ENCODE measurements at places on chromosomes 16 and 17. TPM values are rescaled to one million over a fixed set of nuclear protein-coding genes. Genes with fewer than 3 reads are reported as not detected.

PFAS gene
- total RNA-seq: 80.2 TPM

NTHL1 gene
- total RNA-seq: 29.9 TPM

CCT6B gene
- 1.1 TPM for total RNA-seq

DNA sequence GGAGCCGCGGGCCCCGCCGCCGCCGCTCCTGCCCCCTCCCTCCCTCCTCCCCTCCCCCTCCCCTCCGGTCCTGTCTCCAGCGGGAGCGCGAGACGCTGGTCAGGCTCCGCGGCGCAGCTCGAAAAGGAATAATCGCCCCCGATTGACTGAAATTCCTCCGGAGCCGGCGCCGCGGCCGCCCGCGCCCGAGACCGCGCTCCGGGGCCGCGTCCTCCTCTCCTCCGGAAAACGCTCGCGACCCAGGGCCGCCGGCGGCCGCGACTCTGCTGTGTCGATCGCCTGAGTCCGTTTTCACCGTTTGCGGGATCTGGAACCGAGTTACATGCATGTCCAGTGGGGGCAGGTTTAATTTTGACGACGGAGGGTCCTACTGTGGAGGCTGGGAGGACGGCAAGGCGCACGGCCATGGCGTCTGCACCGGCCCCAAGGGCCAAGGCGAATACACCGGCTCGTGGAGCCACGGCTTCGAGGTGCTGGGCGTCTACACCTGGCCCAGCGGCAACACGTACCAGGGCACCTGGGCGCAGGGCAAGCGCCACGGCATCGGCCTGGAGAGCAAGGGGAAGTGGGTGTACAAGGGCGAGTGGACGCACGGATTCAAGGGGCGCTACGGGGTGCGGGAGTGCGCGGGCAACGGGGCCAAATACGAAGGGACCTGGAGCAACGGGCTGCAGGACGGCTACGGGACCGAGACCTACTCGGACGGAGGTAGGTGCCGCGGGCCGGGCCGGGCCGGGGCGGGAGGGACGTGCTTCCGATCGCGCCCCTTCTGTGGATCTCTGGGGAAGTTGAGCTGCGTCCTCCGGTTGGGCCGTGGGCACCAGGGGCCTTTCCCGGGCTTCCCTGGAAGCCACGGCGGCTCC, 744 bp downstream of the JPH3 start:
- no peak for DNase-seq

DNA sequence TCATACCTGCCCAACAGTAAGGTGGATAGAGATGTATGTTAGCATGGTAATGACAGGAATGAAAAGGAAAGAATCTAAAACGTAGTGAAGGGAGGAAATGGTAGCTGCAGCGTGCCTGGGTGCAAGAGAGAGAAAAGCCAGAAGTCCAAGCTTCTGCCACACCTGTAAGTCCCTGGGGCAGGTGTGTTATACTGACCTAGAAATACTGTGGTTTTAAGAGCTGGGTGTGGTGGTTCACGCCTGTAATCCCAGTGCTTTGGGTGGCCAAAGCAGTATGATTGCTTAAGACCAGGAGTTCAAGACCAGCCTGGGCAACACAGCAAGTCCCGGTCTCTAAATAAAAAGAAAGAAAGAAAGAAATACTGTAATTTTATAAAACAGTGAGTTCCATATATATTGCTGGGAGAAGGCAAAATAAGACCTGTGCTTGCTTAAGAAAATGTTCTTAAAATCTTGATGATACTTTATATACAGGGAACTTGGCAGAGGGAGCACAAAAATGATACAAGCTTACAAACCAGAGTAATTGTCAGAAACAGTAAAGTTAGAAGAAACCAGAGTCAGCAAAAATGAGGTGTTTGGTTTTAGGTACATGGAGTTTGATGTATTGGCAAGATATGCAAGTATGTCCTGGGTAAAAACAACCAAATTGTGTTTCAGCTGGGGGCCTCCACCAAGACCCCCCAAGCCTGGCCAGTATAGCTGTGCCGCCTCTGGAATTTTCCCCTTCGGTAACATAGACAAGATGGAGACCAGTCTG, 6.6 kb downstream of the ALOX12 start:
- no peak for DNase-seq

DNA sequence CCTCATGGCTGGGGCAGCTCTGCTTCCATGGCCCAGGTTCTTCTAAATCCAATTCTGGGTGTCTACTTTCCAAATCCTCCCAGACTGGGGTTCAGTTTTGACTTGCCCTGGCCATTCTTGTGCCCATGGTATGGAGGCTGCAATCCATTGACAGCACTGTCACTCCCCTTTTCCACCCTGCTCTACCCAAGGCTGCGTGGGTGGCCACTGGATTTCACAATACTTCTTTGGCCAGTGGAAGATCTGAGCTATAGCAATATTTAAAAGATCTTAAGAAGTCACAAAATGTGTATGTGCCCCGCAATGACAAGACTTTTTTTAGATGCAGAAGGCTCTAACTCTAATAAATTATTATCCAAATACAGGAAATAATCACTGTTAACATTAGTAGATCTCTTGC, 329.4 kb upstream of the CCL2 start:
- no peak for DNase-seq

GRCh38 chr17:75614006-75614405, 19.2 kb upstream of the SMIM5 start:
- DNase-seq: no peak

DNA sequence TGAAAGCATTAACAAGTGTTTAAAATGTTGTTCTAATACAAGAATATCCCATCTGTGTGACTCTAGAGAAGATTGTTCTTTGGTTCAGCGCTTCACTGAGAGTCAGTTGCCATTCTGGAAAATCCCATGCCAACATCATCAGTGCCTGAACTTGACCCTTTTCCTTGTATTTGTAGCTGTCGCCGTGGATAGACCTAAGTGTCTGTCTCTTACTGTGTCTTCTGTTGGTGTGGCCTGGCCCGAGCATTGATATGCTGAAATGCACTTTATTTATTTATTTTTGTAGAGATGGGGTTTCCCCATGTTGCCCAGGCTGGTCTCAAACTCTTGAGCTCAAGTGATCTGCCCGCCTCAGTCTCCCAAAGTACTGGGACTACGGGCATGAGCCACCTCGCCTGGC, 76.0 kb downstream of the MYH11 start:
- DNase-seq: no peak

GRCh38 chr17:69761767-69762321, 313.2 kb upstream of the KCNJ16 start:
- no peak for DNase-seq

DNA sequence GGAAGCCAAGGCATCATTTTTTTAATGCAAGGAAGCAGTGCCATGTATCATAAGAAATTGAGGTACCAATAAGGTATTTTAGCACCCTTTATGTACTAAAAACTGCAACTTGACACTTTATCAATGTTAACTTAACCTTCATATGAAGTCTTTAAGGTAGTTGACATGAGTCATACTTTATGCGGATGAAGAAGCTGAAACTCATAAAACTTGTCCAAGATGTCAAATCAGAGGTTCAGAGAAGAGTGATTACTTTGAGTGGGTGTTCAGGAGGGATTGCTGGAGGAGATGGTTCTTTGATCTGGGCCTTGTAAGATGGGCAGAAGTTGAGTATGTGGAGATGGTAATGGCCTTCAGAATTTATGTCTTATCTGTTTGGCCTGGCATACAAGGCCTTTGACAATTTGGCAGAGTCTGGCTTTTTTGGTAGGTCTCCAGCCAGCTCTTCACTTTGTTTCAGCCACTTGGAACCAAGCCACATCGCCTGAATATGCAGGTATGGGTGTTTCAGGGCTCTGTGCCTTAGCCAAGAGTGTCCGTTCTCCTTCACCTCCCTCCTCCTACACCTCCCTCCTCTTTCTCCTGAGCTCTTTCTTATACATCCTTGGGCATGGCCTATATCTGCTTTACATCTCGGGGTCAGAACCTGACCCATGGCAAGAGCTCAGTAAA, 23.7 kb downstream of the YPEL2 start:
- no peak for DNase-seq

DNA sequence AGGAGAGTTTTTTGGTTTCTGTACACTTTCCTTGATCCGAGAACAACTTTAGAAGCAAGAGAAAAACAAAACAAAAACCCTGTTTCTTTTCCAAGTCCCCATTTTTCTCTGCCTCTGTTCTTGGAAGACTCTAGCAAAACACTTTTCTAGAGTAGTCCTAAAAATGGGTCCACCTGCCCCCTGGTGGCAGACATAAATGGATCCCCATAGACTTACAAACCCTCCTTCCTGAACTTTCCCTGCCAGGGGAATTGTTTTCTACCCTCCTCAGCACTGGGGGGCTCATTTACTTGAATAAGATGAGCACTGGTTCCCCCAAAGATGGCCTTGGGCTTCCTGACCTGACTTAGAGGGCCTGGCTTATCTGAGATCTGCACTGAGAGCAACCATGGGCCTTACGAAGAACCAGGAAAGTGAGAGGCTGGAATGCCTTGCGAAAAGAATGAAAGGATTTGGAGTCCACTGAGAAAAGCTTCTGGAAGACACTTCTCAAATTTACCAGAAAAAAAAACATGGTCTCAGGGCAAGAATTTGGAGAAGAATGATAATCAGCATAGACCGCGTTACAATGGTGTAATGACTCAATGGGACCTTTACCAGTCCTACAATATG, 48.0 kb upstream of the CDYL2 start:
- peak; percentile 42 for DNase-seq

- peak; percentile 70 for DNase-seq
Observed at GRCh38 chr17:31068291-31068690, 26.5 kb upstream of the NF1 start.

GRCh38 chr16:8168016-8168415, 422.3 kb downstream of the TMEM114 start:
- DNase-seq: no peak

DNA sequence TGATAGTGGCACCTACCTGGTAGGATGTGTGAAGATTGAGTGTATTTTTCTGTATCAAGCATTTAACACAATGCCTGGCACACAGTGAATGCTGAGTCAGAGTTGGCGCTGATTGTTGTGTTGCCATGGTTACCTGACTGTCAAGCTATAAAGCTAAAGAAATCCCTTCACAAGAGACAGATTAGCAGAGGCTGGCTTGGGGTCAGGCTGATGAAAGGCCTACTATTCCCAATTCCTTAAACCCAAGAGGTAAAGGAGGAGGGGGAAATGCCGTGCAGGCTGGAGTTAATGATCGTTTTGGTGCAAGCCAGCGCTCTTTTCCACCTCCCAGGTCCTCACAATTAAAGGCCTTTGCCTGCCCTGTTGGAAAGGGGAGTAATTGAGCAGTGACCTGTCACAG, 5.9 kb downstream of the CLEC19A start:
- no peak for DNase-seq
